ENCODE measurements at places on chromosomes 4 and X.

DNA sequence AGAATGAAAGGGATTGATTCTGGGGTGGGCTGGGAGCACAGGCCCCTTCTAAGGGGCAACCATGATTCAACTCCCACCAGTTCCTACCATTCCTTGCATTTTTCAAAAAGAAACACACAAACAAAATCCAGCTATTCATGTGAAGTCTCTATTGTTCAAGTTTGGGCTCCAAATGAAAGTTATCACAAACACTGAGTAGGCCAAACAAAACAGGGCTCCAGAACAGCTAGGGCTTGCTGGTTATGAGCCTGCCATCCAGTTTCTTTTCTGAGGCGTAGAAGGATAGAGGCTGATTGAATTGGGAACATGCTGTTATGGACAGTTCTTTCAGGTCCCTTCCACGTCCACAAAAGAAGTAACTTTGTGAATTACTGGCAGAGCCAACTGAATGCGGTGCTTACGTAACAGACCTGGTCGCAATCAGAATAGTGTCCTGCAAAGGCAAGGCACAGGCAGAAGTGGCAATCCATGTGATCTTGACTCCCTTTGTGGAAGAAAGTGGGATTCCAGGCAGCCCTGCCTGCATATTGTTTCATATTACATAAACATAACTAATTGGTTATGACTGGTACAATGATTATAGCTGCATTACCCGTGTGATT is 244.5 kb downstream of the SCFD2 start:
- DNase-seq = no peak

- no peak for DNase-seq
These were observed 81.7 kb upstream of the ARHGAP24 start for GRCh38 chr4:85393201-85393600.

DNA sequence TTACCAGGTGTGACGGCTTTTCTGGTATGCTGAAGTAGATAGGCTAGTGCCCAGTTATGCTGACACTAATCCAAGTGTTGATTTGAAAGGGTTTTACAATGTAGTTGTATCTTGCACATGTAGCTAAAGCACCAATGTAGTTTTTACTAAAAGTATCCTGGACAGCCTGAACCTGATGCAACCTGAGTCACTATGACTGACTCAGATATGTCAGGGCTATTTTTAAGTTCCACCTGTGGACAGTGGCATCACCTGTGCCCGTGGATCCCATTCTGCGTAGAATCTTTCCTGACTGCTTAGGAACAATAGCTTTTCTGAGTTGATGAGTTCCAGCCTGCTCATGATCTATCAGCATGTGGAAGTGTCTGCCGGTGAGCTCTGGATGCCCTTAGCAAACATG is 58.1 kb downstream of the CCNG2 start:
- no peak for DNase-seq

- no peak for DNase-seq
These were observed 78.1 kb upstream of the CBLL2 start for GRCh38 chrX:22194660-22194945.

DNA sequence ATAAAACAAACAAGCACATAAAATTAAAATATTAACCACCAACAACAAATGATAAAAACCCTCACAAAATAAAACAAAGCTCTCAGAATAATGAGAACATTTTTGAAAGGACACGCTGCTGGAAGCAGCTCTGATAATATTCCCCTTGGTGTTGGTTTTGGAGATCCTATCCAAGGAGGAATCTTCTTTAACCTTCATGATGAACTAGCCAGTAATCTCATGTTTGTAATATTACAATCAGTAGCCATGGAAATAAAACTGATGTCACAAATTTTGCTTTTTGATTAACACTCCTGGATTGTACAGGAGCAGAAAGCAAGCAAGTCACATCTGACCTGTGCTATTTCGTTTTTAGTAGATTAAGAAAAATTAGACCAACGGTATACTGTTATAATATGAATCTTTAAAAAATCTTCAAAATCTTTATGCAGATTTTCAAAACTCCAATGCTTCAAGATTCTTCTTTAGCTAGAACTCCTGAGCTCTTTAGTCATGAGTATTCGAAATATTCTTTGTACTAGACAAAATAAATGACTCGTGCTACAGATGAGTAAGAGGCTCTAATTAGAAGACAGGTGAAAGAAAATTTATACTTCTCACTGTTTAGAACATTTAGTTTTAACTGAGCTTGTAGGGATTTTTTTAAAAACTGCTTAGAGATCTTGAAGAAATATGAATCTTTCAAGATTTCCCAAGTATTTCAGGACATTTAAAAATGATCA is 154.1 kb downstream of the RASL11B start:
- no peak for DNase-seq

GRCh38 chrX:138719396-138719795 is 7.9 kb upstream of the FGF13 start:
- no peak for DNase-seq

DNA sequence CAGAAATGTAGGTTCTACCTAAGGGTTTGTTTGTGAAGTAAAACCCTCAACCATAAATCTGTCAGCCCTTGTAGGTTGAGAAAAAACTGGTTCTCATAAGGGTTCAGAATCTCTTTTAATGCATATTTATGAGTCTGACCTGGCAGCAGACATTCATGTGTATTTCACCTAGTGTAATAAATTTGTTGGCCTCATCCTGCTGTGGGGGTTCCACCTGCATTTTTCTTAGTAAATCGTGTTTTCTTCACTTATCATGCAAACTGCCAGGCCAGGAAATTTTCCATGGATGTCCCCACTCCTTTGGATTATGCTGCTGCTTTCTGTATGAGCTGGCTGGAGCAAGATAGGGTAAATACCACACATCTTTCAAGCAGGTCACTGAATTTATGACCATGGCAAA is 42.4 kb downstream of the KLHL13 start:
- no peak for DNase-seq

DNA sequence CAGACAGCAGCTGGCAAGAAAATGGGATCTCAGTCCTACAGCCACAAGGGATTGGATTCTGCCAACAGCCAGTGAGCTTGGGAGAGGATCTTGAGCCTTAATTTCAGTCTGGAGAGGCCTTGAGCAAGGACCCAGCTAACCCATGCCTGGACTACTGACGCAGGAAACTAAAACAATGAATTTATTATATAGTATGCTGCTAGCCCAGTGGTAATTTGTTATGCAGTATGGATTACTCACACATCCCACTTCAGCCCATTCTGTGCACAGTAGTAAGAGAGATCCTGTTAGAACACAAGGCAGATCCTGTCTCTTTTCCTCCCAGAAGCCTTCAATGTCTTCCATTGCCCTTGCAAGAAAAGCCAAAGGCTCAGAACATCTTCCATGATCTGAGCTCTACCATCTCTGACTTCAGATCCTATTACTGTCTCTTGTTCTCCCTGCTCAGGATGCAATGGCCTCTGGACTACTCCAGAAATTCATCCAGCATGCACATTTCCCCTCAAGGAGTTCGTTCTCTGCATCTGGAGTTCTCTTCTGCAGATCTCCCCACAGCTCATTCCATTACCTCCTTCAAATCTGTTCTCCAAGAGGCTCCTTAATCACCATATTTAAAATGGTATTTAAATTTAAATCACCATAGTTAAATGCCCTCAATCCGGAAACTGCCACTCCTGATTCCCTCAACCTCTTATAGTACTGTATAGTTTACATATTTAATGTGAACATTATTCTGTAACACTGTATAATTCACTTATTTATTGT is 27.6 kb downstream of the SMIM20 start:
- no peak for DNase-seq

- DNase-seq = no peak
These were observed 13.8 kb upstream of the CLDN34 start for GRCh38 chrX:9953396-9953795.

DNA sequence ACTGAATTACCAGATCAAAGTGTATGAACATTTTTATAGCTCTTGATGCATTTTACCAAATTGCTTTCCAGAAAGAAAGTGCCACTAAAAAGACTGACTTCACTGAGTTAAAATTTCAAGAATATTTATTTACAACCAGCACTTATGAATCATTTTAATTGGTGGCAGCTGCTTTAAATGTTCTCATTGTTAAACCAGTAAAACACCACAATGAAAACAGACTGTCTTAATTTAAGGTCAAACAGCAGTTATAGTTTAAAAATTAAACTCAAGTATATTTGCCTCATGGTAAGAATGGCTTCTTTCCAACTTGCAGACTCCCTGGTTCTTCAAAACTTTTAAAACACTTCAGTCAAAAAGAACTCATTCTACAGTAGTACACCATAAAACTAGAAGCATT is 36.9 kb downstream of the AMMECR1 start:
- no peak for DNase-seq

GRCh38 chr4:86961605-86962295 is 26.9 kb downstream of the AFF1 start:
- no peak for DNase-seq

DNA sequence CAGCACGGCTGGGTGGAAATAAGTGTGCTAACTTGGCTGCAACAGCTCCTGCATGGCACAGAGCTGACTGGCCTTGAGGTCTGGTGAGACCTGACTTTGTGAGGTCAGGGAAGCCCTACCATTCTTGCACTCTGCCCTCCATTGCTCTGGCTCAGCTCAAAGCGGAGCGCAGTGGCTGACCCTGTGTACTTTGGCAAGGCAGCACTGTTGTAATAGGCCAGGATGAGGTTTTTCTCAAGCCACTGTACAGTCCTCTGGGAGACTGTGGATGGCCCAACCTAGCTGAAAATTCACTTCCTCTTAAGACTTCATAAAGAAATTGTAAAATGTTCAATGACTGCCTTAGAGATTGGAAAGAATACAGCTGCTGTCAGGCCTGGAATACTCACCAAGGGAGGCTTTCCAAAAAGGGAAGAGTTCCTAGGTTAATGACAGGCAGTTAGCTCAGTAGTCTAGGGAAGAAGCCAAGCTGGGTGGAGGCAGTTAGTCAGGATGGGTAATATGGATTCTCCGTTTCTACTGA is 129.8 kb downstream of the GUCY2F start:
- no peak for DNase-seq

GRCh38 chr4:79292008-79292407 is 33.9 kb downstream of the NAA11 start:
- no peak for DNase-seq

DNA sequence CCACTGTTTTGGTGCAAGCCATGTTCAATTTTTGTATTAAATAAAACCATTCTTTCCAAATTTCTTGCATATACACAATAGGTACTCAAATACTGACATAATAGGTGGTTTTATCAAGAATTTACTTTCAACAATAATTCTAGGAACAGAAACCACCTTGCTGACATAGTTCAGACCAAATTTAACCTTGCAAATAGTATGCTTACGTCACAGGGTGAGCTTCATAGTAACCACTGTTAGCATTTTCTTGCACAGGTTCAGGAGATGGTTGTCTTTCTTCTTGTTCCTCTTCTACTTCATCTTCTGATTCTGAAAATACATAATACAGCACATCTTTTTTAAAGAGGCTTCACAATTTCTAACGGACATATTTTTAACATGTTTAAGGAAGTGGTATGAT is 17.6 kb downstream of the G3BP2 start:
- no peak for DNase-seq

DNA sequence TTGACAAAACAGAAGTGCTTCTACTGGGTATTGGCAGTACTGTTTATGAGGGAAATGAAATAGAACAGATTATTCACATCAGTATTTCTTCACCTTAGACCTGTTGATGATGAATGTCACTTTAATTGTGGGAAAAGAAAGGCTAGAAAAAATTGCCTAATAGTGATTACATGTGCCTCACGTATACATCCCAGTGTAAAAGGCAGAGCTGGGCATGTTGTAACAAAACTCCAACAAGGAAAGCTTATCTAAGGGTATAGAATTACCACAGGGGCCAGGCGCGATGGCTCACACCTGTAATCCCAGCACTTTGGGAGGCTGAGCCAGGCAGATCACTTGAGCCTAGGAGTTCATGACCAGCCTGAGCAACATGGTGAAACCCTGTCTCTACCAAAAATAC is 4.2 kb downstream of the PGM2 start:
- no peak for DNase-seq

DNA sequence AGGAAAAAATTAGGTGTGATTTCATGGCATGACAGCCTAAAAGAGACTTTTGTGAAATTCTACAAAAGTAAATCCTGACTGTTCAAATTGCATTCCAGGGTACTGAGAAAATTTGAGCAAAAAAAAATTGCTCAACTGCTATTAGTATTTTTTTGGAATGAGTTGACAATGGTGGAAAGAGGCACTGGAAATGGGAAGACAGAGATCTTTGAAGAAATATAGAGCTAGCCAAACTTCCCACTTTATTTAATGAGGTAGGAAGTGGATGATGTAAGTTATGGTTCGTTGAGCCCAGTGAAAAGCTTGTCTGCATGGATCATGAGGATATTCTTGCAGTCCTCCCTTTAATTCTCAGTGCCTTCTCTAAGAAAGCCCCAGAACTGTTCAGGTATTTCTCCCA is 183.8 kb downstream of the PTTG2 start:
- DNase-seq = no peak

DNA sequence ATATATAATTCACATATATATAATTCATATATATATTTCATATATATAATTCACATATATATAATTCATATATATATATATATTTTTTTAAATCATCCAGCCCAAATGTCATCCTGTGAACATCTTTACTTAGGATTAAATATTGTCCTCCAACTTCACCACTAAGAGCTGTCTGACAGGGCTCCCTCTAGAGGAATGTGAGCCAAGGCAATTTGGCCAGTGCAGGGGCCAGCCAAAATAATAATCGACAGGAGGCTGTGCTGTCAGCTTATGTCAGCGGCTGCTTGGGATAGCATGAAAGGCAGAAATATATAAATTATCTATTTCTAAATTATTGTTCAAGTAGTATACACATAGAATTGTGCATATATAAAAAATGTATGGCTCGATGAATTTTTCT is 29.5 kb downstream of the EGFL6 start:
- no peak for DNase-seq

GRCh38 chr4:21320034-21320433 is 619.8 kb downstream of the PACRGL start:
- DNase-seq = no peak

DNA sequence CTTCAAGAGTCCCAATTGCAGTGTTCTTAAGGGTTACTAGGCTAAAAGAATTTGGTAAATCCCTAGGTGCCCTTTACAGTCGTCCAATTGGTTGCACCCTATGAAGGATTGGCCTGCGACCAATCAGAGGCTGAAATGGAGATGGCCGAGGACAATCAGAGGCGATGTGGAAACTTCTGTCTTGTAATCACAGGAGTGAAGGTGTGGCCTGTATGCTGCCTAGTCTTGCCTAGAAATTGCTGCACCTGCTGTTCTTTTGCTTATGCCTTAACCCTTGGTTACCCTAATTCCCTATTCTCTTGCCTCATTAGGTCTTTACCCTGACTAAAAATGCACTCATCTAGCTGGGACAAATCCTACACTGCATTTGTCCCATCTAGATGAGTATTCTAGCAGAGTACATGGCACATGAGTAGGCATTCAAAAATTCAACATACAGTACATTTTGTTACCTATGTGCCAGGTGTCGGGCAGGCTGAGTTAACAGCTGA is 1.0 kb upstream of the DCK start:
- DNase-seq = no peak
